Fibroblast of skin of right quadriceps (primary cell): ENCODE measurements at places on chromosomes 2 and 18.

DNA sequence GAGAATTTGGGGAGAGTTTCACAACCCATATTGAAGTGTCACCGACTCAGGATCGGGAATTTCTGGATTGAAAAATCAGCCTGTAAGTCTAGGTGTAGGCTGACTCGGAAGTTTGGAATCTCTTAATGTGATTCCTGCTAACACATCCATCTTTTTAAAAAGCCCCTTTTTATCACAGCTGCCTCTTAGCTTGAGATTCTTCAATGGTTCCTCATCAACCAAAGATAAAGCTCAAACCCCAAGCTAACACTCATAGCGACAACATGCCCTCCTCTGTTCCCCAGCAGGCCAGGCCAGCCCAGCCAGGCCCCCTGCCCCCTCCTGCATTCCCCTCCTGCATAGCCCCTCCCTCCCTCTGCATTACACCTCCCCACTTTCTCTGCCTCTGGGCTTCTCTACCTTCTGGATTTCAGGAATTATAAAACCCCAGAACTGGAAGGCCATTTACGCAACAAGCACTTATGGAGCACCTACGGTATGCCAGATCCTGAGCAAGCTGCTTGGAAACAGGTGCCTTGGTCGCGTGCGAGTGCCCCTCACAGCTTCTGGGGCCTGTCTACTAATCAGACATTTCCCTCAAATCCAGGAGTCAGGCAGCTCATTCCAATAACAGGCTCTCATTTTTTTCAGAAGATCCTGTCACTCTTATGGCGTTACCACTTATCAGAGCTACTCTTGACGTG is 63.4 kb downstream of the EMX1 start:
- DNase-seq = peak; percentile 70

DNA sequence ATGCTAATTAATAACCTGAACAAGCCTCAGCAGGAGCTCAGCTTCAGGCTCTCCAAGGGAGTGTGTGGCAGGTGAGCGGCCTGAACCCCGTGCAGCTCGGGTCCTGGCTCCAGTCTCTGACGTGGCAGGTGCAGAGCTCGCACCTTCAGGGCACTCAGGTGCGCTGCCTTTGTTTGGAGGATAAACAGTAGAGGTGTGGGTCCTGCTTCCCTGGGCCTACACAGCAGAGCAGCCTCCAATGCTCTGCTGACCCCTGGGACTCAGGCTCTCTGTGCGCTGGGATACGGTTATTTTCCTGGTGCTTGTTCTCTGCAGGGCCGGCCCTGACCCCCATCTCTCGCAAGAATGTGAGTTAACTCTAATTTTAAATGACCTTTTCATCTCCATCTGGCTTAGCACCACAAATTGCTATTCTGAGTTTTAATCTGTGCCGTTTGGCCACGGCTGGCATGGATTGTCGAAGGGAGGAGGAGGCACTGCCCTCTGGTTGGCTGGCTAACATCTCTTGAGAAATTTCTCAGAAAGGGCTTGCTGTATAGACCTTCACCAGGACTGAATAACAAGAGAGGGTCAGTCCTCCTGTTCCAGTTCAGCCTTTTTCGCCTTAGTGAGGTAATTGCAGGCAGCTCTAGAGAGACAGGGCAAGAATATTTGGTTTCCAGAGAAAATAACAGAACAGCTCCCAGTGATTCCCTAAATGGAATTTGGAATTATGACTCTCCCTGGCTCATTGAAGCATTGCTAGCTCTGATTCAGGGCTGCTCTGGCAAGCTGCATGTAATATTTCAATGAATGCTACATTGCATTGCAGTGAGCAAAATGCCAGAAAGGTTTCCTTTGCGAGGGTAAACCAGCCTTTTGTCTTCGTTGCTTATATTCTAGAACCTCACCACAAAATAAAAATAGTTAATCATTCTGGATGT is 161.8 kb downstream of the DCDC2C start:
- no peak for DNase-seq

GRCh38 chr18:77161961-77162360 is 29.4 kb upstream of the MBP start:
- no peak for DNase-seq

- DNase-seq = no peak
Measured at GRCh38 chr18:9615280-9615797, 980 bp upstream of the PPP4R1 start.

GRCh38 chr2:55999790-56000189 is 76.2 kb upstream of the EFEMP1 start:
- DNase-seq = peak; percentile 63

DNA sequence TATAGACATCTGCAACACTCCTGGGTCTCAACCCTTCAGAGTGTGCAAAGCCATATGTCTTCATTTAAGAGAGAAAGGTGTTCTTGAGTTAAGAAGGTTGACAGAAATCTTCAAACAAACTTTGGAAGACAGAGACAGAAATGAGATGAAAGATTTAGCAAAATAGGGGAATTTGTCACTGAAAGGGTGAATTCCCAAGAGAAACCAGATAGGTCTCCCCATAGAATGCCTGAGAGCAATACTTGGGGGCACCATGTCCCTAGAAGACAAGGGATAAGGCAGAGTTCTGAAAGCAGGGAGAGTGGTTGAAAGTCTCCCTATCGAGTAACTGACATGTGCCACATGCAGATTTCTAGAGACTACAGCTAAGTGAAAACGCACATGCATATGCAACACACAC is 50.0 kb downstream of the AP1S3 start:
- no peak for DNase-seq

DNA sequence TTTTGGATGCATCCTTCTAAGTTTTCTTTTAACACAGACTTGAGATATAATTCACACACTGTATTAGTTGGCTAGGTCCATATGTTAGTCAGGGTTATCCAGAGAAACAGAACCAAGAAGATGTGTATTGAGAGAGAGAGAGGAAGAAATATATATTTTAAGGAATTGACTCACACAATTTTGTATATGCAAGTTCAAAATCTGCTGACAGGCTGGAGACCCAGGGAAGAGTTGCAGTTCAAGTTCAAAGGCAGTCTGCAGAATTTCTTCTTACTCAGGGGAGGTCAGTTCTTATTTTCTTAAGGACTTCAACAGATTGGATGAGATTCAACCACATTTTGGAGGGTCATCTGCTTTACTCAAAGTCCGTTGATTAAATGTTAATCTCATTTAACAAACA is 23.0 kb upstream of the MRO start:
- no peak for DNase-seq

- DNase-seq = no peak
Measured at GRCh38 chr2:96760986-96761832, 507 bp downstream of the CNNM4 start.

GRCh38 chr2:32715981-32716380 is 88.1 kb downstream of the TTC27 start:
- DNase-seq = no peak

- DNase-seq = no peak
Measured at GRCh38 chr18:35934891-35935290, 37.6 kb upstream of the RMP24 start.

GRCh38 chr2:64923385-64923710 is 65.9 kb upstream of the SLC1A4 start:
- DNase-seq = no peak

- DNase-seq = peak; percentile 70
Measured at GRCh38 chr18:8706791-8707555, 1.6 kb downstream of the MTCL1 start.

GRCh38 chr2:20153131-20153851 is 71.6 kb downstream of the SDC1 start:
- no peak for DNase-seq

- DNase-seq = no peak
Measured at GRCh38 chr2:7348761-7349160, 431.5 kb downstream of the RNF144A start.

DNA sequence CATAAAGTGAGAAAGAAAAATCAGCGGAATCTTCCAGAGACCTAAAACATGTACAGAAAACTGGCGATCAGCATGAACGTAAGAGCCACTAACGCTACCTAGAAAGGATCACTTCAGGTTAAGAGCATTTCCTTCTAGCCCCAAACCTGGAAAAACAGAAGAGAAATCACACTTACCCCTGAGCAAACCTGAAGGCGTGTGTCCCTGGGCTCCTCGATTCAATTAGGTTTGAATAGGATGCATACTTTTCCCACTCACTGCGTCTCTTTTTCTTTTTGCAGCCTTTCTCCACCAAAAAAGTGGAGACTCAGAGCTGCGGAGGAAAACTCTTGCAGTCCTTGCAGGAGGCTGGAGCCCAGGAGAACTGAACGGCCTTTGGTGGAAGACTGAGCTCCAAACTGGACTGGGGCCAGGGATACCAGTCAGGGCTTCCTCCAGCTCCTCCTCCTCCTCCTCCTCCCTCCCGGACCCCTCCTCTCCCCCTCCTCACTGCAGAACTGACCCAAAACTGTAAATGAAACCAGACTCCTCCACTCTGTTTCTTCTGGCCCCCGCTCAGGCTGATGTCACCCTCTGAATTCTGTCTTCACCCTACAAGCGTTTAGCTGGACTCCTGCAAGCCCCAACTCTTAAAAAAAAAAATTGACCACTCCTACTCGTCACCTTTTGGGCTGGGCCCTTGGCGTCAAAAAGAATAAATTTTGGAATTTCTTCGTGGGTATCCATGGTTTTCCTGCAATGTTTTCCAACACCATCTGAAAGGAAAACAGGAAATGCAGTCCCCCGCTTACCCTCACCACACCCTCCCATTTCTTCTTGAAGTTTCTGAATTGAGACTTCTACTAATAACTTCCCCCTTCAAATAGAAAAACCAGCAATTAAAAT is at the start of gene COL6A3:
Gene COL6A3 (minus strand): TSS at position 388 of the 885 bp plus-strand sequence. CDS start 17,347 bp downstream, outside the sequence.
- DNase-seq = peak; percentile 97

DNA sequence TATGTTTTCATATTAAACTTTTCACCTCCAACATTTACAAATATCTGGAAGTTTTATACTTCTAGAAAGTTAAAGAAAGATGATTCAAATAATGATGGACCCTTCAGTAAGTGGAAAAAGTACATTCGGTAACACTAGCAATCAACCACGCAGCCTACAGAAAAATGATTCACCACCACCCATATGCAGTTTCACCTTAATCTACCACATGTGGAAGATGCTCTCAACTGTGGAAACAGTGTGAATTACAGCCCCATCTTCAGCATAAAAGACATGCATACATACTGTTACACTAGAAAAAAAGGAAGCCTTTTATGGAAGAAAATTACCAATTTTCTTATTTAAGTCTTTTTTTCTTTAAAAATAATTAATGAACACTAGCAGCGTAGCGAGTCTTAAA is 1.1 kb downstream of the SLC38A11 start:
- DNase-seq = peak; percentile 19

DNA sequence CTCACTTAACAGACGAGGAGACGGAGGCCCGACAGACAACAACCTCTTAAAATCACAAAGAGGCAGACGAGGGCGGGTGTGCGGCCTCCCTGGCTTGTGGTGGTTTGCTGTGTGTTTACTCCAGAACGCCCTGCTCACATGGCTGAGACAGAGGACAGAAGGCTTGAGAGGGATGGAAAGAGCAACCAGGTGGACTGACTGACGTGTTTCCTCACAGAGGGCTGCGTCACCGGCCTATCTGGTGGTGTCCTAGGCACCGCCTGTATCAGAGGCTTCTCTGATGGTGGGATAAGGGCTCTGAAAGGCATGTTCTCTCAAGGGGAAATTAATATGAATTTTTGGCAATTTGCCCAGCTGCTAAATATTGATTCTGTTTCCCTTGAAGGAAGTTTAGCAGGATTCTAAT is 47.0 kb upstream of the RALBP1 start:
- no peak for DNase-seq

- no peak for DNase-seq
Measured at GRCh38 chr2:177670791-177671535, 278.4 kb downstream of the AGPS start.

- peak; percentile 89 for DNase-seq
Measured at GRCh38 chr18:40407909-40408308, 1547.1 kb upstream of the PIK3C3 start.

DNA sequence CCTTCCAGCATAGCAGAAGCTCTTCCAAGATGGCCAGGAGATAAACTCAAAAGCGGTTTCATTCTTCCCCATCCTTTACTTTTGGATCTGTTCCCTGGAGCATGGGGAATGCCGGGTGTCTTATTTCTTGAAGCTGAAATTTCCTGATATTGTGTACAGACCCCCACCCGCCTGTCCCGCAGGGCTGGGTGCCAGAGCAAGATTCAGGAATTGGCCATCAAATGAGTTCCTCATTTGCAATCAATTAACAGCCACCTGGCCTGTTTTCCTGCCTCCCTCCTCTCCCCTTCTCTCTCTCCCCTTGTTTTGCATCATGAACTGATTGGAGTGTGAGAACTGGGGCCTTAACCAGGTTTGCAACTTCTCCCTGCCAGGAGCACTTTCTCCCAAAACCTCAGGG is 202.1 kb downstream of the SH3RF3 start:
- DNase-seq = peak; percentile 62

GRCh38 chr2:80329491-80329890 is 24.9 kb upstream of the LRRTM1 start:
- DNase-seq = no peak

GRCh38 chr2:8049851-8050571 is 631.8 kb upstream of the ID2 start:
- DNase-seq = no peak

- peak; percentile 35 for DNase-seq
Measured at GRCh38 chr18:34773961-34774766, 64.1 kb downstream of the DTNA start.

DNA sequence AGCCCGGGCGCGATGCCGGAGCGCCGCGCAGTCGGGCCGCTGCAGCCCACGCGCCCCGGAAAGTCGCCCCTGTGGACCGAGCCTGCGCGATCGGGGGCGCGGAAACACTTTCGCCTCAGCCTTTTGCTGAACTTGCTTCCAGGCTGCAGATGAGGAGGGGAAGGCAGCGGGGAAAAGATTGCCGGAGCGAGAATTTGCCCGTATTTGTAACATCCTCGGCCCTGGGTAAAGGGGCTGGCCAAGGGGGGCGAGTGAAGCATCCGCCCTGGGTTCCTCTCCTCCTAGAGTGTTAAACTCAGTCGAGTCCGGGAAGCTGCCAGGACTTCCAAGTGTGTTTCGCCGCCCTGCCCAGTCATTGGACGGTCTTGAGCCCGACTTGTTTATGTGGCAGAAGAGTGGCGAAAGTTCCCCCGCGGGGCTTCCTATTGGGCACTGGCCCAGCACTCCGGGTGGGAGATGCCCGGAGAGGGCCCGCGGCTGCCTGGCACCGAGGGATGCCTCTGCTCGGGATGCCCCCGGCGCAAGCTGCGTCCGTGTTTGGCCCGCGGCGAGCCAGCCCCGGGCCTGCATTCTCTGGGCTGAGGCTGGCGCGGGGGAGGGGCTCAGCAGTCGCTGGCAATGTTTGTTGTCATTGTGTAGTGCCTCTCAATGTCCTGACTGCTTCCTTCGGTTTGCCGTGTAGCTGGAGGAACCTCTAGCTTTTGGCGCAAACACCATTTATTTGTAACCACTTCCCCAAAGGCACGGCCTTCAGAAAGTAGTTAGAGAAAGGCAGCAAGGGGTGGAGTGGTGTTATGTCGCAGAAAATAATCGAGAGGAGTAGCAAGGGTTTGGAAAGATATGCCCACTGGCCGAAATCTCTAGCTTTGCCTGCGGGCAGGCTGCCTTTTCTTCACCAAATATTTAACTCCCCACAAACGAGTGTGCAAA is 1.1 kb downstream of the CYBRD1 start:
- peak; percentile 67 for DNase-seq

- DNase-seq = no peak
Measured at GRCh38 chr2:111106706-111107105, 14.0 kb upstream of the BCL2L11 start.

GRCh38 chr18:68642003-68642402 is 72.9 kb downstream of the TMX3 start:
- DNase-seq = no peak
